ENCODE measurements at places on chromosomes 1 and 21.

DNA sequence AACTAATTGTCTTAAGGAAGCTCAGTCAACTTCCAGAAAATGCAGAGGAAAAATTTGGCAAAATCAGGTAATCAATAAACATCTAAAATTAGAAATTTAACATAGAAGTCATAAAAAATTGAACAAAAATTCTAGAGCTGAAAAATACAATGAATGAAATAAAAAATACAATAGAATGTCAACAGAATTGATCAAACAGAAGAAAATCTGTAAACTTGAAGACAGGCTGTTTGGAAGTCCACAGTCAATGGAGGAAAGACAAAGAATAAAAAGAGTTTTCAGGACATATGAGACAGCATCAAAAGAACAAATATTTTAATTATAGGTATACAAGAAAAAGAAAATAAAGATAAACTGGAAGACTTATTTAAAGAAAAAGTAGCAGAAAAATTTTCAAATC is 469.0 kb downstream of the RWDD3 start:
- no peak for DNase-seq

DNA sequence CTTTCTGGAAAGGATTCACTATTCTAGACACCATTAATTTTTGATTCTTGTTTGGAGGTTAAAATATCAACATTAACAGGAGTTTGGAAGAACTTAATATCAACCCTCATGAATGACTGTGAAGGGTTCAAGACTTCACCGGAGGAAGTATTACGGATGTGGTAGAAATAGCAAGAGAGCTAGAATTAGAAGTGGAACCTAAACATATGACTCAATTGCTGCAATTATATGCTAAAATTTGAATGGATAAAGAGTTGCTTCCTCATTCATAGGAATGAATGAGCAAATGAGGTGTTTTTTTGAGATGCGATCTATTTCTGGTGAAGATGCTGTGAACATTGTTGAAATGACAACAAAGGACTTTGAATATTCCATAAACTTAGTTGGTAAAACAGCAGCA is 77.9 kb upstream of the TNFSF4 start:
- DNase-seq = no peak

GRCh38 chr21:46605767-46606426 is 1.0 kb upstream of the S100B start:
- DNase-seq = peak; percentile 31

DNA sequence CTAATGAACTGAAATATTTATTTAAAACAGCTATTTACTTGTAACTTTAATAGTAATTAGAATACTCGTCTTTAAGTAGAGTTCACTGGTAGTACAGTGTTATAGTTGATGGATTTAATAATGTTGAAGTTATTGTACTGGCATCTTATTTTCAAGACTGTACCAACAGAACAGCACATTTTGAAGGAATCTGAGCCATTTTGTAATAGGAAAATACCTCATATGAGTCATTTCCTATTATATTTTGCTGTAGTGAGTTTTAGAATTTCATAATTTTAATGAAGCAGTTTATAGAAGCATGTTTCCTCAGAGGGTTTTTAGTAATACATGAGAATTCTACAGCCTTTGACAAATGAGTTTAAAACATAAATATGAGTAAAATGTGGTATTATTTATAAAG is 258.3 kb downstream of the OLFM3 start:
- no peak for DNase-seq

DNA sequence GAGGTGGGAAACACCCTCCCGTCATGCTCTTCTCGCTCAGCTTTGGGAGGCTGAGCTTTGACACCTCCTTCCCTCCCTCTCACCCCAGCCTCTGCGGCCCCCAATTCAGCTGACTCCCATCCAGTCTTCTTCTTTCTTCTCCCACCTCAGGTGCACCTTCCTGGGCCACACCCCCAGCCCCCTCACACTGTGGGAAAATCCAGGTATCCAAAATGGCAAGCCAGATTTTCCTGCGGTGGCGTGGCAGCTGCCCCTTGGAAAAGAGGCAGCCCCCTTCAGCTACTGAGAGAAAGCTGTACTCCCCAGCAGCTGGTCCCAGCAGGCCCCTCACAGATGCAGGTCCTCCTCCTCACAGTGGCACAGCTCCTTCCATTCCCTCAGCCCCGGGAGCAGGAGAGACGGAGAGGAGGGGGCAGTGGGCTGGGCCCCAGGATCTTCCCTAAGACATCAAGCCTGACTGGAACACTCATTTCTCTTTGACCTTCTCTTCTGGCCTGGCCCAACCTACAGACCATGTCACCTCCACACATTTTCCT is 61.6 kb downstream of the OPTC start:
- no peak for DNase-seq

DNA sequence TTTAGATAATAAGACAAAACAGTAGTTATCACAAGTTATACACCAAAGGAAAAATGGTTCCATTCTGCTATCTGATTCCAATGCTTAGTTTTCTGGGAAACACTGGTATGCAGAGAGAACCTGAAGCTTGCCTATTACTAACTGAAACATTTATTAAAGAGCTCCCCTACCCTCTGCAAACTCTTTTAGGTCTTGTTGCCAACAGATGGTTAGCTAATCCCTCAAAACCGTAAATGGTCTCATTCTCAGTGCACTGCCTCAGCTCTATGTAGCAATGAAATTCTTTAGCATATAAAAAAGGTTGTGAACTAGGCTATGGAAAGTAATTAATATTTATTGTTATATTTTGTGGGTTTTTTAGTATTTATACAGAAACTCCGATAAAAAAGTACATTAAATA is 20.4 kb downstream of the C21orf91 start:
- DNase-seq = no peak

DNA sequence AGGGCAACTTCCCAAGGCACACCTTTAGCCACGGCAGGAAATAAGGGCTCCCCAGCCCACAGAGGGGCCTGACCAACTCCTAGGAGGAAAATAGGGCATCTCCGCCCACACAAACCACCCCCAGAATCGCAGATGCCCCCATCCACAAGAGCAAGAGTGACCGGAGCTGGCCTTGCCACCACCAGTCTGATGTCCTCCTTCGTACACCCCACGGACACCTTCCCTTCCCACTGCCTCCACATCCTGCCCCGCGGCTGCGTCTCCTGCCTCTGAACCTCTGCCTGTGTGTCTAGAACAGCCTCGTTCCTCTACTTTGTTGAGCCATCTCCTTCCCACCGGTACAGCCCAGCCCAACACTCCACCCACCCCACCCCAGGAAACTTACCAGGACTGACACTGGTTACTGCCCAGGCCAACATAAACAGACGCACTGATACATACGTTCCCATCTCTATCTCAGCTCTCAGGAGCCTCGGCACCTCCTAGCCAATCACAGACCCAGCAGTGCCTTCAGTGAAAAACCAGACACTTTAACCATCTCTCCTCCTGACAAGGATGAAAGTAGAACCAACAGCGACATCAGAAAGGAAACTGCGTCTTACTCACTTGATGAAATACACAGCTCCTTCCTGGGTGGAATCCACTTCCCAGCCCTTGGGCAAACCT is 7.6 kb upstream of the PLEKHA6 start:
- DNase-seq = no peak

DNA sequence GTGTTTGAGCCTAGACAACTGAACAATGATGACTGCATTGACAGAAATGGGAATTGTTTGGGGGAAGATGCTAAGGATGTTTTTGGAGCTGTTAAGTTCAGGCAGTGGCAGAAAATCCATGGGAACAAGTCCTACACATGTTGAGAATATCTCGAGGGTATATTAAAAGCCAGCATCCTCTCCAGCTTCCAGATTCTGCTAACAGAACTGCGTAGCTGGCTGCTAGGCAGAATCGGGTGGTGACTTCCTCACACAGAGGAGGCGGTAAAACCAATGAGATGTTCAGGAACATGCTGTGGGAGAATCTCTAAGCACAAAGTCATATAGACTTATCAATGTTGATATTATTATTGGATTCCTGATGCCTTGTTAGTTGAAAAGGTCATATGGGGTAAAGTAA is 14.8 kb downstream of the FAM163A start:
- DNase-seq = no peak

- no peak for DNase-seq
These were observed 17.4 kb upstream of the GPR137B start for GRCh38 chr1:236124965-236125364.

DNA sequence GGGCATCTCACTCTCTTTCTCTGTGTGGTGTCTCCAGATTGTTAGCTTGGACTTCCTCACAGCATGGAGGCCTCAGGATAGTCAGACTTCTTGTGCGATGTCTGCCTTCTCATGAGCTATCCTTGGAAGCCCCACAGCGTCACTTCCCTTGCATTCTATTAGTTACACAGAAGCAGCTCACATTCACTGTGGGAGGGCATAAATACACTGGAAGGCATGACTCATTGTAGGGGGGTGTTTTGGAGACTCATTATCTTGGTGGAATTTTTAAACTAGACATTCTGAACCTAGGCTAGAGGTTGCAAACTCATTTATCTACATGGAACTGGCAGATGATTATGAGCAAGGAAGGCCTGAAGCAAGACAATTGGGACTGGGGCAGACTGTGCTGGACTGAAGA is 21.4 kb upstream of the FASLG start:
- no peak for DNase-seq

GRCh38 chr21:42807938-42808613 is 71.3 kb downstream of the WDR4 start:
- DNase-seq = no peak

GRCh38 chr1:206066479-206067171 is 13.7 kb downstream of the RHEX start:
- no peak for DNase-seq

- DNase-seq = no peak
These were observed 36.3 kb downstream of the KCNJ15 start for GRCh38 chr21:38293113-38293512.

DNA sequence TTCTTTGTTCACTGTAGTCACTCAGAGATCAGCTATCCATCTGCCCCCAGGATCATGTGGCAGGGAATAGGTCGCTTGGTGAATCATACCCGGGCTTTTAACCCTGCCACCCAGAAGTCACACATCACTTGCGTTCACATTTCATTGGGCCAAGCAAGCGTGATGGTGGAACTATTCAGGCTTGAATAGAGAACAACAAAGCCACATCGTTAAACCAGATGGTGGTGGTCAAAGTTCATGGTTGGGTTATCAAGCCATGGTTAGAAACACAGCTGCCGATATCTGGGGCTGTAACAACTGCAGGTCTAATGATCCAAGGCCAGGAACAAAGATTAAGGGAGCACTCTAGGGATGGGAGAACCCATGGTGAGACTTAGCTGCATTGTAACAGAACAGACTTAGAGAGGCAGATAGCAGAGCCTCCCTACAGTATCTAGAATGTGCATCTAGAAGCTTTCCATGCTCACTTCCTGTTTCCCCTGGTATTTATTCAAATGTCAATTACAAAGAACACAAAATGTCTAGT is 40.0 kb upstream of the PTPRC start:
- DNase-seq = no peak

GRCh38 chr1:224432672-224433040 is 1.9 kb downstream of the WDR26 start:
- no peak for DNase-seq

DNA sequence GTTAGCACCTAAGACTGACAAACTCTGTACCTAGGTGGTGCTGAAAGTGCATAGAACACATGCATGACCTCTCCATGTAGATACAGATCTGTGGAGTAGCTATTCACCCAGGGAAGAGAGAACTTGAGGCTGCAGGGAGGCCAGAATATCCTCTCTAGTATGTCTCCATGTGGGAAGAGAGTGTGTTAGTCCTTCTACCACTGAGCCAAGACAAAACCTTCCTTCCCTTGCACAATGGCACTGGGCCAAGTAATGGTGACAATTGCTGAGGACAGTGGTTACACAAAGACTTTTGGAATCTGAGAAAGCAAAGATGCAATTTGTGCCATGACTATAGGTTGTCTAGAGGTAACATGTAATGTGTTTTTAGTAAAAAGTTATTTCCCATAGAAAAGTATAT is 52.3 kb downstream of the C1orf198 start:
- no peak for DNase-seq

GRCh38 chr1:234212764-234213657 is 160.2 kb upstream of the COA6 start:
- no peak for DNase-seq

GRCh38 chr1:204201348-204202040 is 5.2 kb upstream of the KISS1 start:
- no peak for DNase-seq

GRCh38 chr1:163257763-163258162 is 55.0 kb upstream of the RGS5 start:
- no peak for DNase-seq

GRCh38 chr1:7120863-7121621 is 335.8 kb downstream of the CAMTA1 start:
- DNase-seq = no peak

DNA sequence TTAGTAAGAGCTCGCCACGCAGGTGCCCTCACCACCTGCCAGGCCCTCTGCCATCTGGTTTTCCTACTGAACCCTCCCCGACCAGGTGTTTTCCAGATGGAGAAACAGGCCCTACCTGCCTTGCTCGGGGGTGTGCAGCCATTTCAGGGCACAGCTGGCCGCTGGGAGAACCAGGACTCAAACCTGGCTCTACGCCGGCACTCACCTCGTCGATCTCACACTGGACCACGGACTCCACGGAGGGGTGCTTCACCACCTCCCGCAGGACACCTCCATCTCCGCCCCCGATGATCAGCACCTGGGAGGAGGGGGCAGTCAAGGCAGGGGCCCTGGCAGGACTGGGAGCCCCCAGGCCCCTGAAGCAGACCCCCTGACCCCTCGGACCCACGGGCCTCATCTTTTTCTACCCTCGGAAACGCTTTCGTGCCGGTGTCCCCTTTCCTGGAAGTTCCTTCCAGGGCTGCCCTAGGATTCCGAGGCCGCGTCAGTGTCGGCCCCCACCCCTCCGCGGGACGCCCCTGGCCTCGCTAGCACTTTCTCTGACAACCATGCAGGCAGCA is 1.1 kb downstream of the SRM start:
- DNase-seq = no peak

- DNase-seq = no peak
These were observed 5.5 kb upstream of the TMEM51 start for GRCh38 chr1:15148004-15148403.

DNA sequence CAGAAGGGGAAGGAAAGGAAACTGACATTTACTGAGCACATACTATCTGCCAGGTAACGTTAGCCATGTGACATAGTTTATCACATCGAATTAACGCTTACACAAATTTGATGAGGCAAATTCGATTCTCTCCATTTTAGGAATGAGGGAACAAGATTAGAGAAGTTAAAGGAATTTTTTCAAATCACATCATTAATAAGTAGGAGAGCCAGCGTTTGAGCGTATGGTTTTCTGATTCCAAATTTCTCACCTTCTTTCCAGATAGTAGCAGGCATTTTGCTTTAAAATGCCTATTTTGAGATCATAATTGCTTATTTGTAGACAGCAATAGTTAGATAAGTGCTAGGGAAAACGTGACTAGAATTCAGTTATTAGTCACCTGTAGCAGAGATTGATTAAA is 19.3 kb downstream of the FMO3 start:
- no peak for DNase-seq

- DNase-seq = peak; percentile 12
These were observed 55.3 kb downstream of the NME7 start for GRCh38 chr1:169312084-169312954.

GRCh38 chr1:158203693-158204457 is 23.2 kb downstream of the CD1D start:
- DNase-seq = no peak

GRCh38 chr1:59305188-59305587 is 8.3 kb downstream of the FGGY start:
- no peak for DNase-seq

GRCh38 chr1:185861630-185862029 is 127.4 kb downstream of the HMCN1 start:
- DNase-seq = no peak
